ENCODE measurements at places on chromosomes 7 and 10.

DNA sequence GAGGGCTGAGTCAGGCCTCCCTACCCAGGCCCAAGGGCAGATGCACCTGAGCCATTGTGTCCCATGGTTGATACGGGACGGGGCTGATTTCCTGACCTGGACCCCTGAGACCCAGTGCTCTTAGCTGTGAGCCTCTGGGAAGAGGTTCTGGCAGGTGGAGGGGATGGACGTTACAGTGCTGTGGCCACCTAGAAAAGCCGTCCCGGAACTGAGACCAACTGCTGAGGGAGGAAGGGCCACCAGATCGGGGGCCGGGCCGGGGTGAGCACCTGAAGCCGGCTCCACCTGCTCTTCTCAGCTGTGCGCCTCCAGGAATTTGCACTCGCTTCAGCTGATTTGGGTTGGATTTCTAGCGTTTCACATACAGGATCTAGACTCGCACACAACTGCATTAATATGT lies 35.4 kb downstream of the CHST12 start:
- no peak for DNase-seq

DNA sequence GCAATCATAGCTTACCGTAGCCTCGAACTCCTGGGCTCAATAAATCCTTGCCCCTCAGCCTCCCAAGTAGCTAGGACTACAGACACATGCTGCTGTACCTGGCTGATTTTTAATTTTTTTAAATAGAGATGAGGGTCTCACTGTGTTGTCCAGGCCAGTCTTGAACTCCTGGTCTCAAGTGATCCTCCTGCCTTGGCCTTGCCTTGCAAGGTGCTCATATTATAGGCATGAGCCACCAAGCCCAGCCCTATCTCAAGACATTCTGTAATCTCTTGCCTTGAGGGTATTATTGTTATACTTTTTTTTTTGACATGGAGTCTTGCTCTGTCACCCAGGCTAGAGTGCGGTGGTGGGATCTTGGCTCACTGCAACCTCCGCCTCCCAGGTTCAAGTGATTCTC lies 86.6 kb downstream of the PHTF2 start:
- DNase-seq: no peak

- DNase-seq: no peak
Observed at GRCh38 chr7:79810916-79811315, 323.7 kb upstream of the GNAI1 start.

- no peak for DNase-seq
Observed at GRCh38 chr7:141123522-141123921, 49.7 kb downstream of the TMEM178B start.

DNA sequence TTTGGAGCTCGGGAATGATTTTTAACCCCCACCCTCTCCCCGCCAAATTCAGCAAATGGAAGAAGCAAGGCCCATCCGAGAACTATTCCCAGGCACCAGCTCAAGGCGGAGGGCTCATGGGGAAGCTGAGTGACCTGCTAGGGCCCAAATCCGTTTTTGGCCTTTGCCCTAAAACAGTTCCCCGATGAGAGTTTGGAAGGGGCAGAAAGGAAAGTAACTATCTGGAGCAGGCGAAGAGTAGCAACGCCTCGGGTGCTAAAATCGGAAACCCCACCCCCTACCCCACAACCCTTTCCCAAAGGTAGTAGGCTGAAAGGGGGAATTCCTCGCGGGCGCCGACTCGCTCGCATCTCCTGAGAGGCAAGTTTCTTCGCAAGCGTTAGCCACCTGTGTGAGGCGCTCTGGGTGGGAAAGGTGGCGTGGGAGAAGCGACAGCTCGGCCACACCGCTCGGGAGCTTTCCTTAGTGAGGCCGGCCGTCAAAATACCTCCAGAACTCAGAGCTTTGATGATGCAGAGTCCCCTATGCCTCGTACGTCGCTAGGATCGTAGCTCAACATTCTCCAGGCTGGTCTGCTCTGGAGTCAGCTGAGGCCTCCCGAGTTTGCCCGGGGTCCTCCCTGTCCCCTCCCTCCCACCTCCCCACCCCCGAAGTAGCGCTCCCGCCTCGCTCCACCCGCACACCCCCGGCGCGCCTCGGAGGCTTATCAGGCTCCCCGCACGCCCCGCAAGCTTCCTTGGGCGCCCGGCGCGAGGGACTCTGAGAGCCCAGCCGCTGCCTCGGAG lies 642 bp upstream of the PRKG1 start:
- peak; percentile 5 for DNase-seq

DNA sequence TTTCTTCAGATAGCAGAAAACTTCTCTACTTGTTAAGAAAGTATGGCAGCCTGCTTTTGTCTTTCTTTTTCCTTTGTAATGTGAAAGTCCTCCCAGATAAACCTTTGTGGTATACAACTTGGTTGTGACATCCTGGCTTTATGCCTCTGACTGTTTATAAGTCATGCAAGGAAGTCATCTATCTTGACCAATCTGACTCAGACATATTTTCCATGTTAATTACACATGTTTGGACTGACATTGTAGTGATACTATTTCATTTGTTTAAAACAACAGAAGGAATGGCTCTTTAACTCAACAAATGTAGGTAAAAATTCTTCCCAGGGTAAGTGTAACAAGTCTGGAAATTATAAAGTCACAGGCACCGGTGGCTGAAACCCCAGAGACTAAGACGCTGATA lies 341.6 kb upstream of the MEOX2 start:
- DNase-seq: peak; percentile 96

DNA sequence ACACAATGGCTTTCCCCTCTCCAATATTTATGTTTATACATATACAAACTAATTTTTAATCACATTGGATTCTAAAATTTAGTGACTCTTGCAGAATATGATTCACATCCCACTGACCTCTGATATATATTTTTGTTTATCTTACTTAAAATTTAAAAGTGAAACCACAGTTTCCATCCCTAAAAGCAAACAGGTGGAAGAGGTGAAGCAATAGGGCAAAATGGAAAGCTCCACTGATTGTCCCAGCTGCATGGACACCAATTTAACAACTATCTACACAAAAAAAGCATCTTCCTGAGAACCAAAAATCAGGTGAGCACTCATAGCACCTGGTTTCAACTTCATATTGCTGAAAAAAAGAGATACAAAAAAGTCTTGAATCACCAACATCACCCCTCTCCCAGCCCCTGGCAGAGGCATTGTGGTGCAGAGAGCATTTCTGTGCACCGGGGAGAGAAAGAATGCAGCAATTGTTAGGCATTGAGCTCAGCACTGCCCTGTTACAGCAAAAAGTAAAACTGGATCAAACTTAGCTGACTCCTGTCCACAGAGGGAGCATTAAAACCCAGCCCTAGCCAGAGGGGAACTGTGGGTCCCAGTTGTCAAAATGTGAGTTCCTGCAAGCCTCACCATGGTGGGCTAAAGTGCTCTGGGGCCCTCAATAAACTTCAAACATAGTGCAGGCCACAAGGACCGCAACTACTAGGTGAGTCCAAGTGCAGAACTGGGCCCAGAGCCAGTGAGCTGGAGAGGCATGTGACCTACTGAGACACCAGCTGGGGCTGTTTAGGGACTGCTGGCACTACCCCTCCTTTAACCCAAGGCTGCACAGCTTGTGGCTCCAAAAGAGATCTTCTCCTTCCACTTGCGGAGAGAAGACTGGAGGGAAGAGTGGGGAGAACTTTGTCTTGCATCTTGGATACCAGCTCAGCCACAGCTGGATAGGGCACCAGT lies 92.1 kb downstream of the SIRT1 start:
- no peak for DNase-seq

DNA sequence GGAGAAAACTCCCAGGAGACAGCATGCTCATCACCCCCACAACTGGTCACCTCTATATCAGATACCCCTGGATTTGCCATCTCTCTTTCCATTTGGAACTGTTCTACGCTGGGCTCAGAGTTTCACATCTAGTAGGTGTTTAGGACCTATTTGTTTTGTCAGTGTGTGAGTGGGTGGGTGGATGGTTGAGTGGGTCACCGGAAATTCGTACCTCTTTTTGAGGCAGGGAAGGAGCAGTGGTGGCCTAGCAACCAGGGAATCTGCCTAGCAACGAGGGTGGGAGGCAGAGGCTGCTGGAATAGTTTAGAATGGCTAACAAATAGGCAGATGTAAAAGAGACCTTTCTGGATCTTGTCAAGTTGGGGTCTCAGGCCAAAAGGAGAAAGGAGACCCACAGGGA lies 23.2 kb upstream of the SLF2 start:
- peak; percentile 17 for DNase-seq

Measured in astrocyte (in vitro differentiated cells and primary cell).